ENCODE measurements at places on chromosomes 16 and 17.

GRCh38 chr17:12553625-12554024 lies 112.1 kb upstream of the MYOCD start:
- no peak for DNase-seq

- DNase-seq = no peak
These were observed 20.7 kb upstream of the PLCG2 start for GRCh38 chr16:81758376-81758775.

DNA sequence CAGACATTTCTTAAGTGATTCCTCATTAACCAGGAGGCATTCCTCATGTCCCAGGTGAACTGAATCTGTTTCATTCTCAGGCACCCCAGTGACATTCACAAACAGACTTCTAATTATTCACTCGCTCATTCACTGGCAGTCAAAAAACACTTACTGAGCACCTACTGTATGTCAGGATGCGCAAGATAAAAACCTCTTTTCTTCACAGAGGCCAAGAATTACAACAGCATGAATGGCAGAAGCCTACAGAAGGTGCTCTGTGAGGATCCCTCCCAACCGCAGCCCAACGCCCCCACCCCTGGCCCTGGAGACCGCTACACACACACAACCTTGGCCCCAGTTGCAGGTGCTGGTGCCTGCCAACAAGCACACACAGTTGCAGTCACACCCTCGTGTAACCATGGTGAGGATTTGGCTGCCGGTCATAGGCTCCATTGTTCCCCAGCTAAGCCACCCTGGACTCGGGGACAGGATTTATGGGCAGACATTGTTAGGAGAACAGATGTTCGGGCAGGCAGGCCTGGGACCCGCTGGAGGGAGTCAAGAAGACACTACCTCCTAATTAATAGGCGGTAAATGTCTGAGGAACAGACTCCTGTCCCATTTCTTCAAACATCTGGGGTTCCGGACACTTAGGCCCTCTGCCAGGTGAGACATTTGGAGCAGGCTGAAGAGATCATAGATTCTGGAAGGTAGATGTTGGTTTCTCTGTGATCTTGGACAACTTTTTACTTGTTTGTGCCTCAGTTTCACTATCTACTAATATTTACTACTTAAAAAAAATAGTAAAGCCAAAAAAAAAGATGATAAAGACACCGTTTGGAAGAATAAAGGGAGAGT lies 43.2 kb downstream of the CUEDC1 start:
- DNase-seq = no peak

GRCh38 chr17:42405963-42406495 lies 17.0 kb downstream of the CAVIN1 start:
- DNase-seq = no peak

DNA sequence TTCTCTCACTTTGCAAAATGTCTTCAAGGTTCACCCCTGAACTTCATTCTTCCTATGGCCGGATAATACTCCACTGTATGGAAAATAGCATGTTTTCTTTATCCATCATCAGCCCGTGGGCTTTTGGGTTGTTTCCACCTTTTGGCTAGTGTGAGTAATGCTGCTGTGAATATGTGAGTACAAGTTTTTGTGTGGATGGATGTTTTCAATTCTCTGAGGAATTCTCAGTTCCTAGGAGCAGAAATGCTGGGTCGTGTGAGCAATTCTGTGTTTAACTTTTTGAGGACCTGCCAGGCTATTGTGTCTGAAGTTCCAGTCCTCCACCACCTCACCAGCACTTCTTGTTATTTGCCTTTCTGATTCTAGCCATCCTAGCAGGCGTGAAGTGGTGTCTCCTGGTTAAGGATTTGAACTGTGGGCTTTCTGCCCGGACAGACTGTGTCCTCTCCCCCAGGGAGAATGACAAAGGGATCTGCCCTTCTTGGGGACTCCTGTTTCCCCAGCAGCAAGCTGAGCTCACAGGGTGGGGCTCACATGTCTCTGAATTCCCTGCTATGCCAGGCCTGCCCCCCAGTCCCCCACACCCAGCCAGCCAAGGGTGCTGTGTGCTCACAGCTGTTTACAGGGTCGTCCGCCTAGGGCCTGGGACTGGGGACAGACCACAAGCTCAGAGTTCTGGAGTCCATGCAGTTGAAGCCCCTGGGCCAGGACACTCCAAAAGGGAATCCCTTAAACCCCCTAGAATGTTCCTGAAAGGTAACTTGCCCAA lies 92.2 kb upstream of the CIBAR2 start:
- DNase-seq = peak; percentile 76

- DNase-seq = no peak
These were observed 70.6 kb upstream of the MED9 start for GRCh38 chr17:17406225-17406624.

DNA sequence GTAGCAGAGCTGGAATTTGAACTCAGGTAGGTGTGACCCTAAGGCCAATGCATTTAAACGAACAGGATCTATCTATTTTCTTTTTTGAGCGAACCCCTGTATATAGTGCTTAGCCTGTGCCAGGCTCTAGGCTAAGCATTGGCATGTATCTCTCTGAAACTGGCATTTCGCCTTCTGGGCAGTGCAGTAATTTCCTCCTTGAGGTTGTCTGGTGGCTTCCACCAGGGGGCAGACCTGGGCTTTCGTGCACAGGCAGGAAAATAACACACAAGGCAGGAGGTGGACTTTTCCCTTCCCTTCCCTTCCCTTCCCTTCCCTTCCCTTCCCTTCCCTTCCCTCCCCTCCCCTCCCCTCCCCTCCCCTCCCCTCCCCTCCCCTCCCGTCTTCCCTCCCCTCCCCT lies 34.4 kb upstream of the PRKCB start:
- peak; percentile 10 for DNase-seq

DNA sequence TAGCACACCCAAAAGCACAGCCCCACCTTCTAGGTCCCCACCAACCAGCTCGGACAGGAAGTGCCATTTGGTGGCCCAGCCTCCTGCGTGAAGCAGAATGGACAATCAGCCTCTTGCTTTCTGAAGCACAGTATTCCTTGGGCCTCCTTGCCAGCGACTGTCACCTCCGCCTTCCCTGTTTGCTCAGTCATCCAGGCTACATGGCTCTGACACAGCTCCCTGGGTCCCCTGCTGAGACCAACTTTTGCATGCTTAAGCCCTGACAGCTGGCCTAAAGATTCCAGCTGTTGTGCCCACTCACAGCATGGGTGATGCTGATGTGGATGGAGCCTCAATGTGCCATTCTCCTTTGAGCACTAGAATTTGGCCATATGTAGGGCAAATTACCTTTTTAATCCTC lies 4.5 kb upstream of the CACNG5 start:
- no peak for DNase-seq

DNA sequence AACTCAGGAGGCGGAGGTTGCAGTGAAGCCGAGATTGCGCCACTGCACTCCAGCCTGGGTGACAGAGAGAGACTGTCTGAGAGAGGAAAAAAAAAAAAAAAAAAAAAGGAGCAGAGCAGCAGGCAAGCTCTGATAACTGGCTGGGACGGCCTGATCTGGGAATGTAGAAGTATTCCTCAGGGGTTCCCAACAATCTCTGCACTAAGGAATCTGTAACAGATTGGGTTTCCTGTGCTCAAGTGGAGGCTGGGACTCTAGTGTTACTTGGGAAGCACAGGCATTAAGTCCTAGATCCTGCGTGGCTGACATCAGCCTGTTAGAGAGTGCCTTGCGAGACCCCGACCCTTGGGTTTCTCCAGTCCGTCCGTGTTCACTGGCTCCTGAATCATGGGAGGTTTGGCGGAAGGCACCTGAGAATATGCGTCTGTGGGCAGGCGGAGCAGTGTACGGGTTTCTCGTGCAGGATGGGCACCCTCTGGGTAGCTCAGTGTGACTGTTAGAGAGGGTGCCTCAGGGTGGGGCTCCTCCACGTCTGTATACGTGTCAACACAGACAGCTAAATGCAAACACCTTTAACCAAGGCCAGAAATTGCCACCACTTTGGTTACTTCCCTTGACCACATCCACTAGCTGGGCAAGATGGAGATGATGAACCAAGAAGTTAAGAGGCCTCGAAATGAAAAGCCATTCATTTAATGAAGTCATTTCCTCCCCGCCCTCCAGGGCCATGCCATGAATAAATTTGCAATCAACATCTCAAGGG lies 174.9 kb upstream of the RPL38 start:
- no peak for DNase-seq

- no peak for DNase-seq
These were observed 41.4 kb downstream of the SETD6 start for GRCh38 chr16:58556678-58557077.

- DNase-seq = peak; percentile 18
These were observed 19.3 kb downstream of the KNOP1 start for GRCh38 chr16:19698480-19699465.

DNA sequence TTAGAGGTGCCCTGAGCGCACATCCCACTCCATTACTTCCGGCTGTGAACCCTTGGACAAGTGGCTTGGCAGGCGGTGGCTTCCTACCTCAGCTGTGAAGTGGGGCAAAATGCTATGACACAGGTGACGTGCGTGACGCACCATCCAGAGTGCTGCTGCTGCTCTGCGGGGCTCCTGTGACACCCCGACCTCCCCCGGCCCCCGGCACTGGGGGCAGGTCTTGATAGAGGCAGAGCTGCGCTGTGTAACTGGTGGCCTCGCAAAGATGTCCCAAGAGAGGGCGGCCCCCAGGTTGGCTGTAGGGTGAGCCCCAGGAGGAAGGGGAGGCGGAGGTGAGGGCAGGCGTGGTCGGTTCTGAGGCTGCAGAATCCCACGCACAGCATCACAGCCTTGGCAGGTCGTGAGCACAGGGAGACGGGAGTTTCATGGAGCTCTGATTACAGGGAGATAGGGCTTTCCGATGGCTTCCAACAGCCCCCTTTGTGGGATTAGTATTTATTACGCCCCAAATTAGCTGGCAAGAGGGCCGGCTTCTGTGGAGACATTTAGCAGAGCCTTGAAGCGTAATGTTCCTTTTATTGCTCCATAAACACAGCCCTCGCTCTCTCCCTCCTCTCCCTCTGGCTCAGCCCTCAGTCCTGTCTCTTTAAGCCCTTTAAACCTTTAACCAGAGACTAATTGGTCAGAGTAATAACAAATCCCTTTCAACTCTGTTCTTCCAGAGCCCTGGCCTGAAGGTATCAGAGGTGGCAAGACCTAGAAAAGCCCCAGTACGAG lies 328.1 kb downstream of the C16orf95 start:
- no peak for DNase-seq

GRCh38 chr16:50709980-50710379 lies 16.6 kb downstream of the NOD2 start:
- DNase-seq = no peak

DNA sequence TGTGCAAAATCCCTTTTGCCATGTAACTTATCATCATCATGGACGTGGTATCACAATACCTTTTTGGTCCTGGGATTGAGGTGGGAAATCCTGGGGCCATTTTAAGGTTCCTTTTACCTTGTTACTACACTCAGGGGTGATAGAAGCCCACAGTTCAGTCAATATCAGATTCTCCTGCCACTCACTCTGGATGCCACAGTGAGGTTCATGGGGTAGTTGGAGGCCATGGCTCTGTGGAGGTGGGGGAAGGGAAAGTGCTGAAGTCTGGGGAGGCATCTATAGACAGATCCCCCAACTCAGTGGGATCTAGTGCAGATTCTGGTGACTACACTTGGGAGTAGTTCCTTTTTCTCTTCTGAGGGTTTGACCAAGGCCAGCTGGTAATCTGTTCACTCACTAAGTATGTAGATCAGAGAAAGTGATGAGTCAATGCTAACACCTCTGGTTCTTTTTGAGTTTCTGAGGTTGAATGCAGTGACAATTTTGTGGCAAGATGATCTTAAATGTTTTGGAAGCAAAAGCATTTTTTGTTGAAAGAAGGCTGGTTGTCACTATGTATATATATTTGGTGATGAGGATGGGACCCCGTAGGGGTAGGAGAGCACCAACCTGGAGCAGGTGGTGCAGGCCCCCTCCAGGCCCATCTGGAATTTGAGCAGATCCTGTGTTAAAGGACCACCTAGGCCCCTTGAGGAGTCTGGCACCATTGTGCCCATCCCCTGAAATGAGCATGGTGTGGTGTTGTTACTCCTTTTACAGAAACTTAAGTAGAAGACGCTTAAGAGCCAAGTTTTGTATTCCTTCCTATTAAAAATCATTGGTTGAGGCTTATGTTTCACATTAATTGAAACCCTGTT lies 18.8 kb upstream of the IRF8 start:
- DNase-seq = no peak

Measured in fibroblast of skin of left biceps (primary cell).